ENCODE measurements at places on chromosomes 4 and X.

- DNase-seq = no peak
Observed at GRCh38 chr4:14345356-14345775, 656.9 kb upstream of the CPEB2 start.

DNA sequence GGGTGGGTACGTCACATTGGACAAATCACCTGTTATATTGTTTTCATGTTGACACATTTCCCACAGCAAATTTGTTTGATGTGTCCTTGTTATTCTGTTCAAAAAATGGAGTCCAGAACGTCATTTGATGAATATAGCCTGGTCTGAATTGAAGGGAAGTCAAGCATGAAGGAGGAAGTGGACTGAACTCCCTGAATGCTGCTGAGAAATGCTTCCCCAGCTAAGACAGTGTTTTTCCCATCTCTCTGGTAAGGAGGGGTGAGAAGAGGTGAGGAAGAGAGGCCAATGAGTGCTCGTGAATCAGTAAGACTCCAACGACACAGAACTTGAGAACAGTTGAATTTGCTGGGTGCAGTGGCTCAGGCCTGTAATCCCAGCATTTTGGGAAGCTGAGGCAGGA lies 127.4 kb downstream of the RBM47 start:
- DNase-seq = no peak

DNA sequence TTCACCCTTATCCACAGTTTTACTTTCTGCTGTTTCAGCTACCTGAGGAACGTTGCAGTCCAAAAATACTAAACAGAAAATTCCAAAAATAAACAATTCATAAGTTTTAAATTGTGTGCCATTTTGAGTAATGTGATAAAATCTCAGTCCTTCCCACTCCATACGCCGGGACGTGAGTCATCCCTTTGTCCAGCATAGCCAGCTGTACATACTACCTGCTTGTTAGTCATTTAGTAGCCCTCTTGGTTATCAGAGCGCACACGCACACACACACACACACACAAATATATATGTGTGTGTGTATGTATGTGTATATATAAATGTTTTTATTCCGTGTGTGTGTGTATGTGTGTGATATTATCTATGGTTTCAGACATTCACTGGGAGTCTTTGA lies 4.8 kb upstream of the CCSER1 start:
- no peak for DNase-seq

GRCh38 chr4:112853662-112854256 lies 195.7 kb upstream of the ANK2 start:
- no peak for DNase-seq

- no peak for DNase-seq
Observed at GRCh38 chrX:115968436-115969252, 201.9 kb upstream of the AGTR2 start.

- DNase-seq = no peak
Observed at GRCh38 chrX:148913971-148914370, 413.6 kb downstream of the AFF2 start.

GRCh38 chr4:156101571-156101970 lies 147.9 kb upstream of the CTSO start:
- no peak for DNase-seq

DNA sequence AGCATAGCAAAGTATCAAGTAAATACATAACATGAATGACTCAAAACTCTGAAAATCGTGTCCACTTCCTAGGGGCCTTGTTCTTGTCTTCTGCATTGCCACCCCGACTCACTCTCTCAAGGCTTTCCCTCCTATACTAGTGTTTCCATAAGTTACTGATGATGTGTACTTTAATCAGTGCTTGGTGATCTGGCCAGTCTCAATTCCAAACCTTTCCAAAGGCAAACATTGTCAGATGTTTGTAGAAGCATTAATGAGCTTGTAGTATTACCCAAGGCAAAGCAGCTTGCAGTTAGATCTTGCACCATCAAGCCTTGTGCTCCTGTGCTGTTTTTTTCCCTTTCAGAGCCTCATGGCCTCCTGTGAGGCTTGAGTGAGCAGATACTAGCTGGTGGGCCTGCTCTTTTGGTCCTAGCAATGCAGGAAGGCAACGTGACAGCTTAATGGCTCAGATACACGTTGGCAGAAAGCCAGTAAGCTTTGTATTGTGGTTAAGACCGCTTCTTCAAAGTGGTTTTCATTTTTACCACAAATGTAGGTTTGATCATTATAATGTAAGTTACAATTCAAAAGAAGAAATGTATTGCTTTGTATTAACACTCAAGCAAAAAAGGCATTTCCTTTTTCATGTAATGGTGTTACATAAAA lies 51.8 kb downstream of the RBPJ start:
- DNase-seq = peak; percentile 54

- peak; percentile 30 for DNase-seq
Observed at GRCh38 chr4:139050446-139050845, 34.9 kb downstream of the NOCT start.

- DNase-seq = no peak
Observed at GRCh38 chr4:102823897-102824296, 3.5 kb downstream of the UBE2D3 start.

DNA sequence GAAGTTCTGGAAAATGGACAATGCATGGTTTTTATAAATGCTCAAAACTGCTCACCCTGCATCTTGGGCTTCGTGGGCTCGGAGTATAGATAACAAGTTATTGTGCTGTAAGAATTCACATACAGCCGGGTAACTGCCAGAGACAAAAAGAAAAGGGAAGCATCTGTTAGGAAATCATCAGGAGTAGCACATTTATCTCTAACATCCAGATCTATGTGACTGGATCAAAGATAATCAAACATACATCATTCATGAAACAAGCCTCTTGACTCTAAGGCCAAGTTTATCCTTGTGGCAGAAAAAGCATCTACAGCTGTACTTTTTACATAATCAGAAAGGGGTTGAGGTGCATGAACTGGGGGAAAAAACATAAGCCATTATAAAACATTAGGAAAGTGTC lies 264.2 kb downstream of the PPP3CA start:
- DNase-seq = no peak

DNA sequence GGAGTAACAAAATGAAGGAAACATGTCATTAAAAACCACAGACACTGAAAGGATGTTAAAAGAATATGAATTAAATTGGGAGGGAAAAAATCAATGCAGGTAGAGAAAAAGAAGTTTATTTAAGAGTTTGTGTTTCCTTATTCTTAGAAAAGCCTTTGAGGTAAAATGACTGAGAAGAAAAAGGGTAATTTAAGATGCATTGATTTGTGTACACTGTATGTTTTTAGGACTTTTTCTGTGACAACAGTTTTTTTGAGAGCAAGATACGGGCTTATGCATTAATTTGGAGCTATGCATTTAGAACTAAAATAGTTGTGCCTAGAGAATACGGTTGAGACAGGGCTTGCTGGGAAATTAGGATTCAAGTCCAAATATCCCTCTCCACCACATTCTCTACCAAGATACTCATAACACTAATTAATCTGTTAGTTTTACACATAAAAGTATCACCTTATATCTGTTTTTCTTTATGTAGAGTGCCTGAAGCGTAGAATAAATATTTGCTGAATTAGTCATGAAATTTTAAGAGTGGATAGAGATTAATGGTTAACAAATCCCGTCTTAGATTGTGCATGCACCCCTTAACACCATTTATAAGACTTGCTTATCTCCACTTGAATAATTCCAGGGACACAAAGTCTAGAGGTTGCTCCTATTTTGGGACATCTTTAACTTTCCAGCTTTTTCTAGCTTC lies 232.5 kb downstream of the PCDH7 start:
- DNase-seq = no peak

GRCh38 chr4:41456559-41457101 lies 81.3 kb upstream of the LIMCH1 start:
- no peak for DNase-seq

DNA sequence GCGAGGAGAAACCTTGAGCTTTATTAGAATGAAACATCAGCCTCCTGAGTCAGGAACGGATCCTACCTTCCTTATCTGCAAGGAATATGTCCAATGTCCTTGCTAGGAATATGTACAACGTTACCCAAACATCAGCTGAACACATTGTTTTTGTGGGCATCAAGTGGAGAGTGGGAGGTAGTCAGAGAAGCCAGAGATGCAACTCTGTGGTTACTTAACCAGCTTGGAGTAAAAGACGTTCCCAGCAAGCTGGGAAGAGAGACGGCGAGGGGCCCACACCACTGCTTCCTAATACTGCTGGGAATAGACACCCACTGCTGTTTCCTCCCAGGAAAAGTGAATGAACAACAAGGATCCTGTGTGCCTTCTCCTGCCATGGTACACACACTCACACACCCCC lies 74.4 kb upstream of the PLAC1 start:
- DNase-seq = no peak

- DNase-seq = no peak
Observed at GRCh38 chr4:149173241-149174013, 642.2 kb downstream of the IQCM start.

- DNase-seq = no peak
Observed at GRCh38 chrX:49172280-49172780, 632 bp downstream of the PLP2 start.
